ENCODE measurements at places on chromosomes 16 and 17.

- DNase-seq, result peak; percentile 36
These were observed 70.8 kb upstream of the TNRC6C start for GRCh38 chr17:77887464-77888241.

- DNase-seq, result no peak
These were observed 19.5 kb upstream of the CDC6 start for GRCh38 chr17:40268141-40268712.

- no peak for DNase-seq
These were observed 34.7 kb downstream of the ANKRD40 start for GRCh38 chr17:50672831-50673551.

DNA sequence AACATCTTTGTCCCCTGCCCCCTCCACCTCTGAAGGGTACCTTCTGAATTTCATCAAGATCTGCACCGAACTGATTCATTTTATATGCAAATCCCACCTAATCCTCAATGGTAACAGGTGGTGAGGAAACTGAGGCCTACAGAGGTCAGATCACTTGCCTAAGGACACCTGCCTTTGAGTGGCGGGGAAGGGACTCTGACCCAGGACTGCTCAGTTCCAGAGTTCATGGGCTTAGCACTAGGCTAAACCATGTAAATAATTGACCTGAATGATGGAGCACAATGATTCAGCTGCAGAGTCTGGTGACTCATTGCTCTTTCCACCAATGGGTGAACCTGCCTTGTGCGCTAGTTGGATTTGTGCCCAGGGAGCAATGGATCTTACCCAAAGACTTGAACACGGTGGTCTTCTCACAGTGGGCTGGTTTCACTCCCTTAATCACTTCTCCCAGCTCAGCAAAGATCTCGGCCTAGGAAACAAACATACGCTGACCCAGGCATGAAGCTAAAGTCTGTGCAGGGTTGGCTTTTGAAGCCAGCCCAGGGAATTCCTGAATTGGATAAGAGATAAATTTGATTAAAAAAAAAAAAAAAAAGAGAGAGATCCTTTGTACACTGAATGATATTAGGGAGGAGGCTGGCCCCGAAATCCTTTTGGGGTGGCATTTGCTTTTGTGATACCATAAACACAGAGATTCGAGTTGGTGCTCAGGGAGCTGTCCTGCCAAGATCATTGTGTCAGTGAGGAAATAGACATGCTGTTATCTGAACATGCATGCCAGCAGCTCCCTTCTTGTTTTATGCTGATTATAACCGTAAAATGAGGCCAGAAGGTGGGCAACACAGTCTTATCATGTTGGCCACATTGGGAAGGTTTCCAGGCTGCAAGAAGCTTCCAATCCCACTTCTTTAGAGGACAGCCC is 17.0 kb downstream of the CRYM start:
- DNase-seq, result no peak

DNA sequence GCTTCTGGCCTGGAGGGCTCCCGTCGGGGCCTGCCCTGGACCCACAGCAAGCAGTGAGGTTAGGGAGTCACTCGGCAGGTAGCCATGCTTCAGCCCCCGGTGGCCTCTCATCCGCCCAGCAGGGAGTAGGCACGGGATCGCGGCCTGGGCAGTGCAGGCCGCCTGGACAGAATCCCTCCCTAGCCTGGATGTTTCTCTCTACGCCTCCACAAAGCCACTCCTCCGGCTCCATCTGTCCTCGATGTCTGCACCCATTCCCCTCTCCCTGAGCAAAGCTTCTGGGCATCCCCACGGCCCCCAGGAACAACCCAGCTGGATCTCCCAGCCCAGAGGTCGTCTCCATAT is 145.2 kb downstream of the RBFOX3 start:
- no peak for DNase-seq

DNA sequence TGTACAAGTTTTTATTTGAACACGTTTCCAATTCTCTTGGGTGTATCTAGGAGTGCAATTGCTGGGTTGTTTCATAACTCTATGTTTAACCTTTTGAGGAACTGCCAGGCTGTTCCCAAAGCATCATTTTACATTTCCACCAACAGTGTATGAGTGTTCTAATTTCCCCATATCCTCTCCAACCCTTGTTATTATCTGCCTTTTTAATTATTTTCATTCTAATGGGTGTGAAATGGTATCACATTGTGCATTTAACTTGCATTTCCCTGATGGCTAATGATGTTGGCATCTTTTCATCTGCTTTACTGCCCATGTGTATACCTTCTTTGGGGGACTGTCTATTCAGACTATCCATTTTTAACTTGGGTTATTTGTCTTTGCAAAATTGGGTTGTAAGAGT is 104.2 kb downstream of the USP31 start:
- no peak for DNase-seq

- DNase-seq, result no peak
These were observed 2.8 kb downstream of the ZNF646 start for GRCh38 chr16:31077024-31077423.

- no peak for DNase-seq
These were observed 1.6 kb downstream of the MIEF2 start for GRCh38 chr17:18262111-18262510.

GRCh38 chr16:54816471-54816870 is 114.2 kb upstream of the IRX5 start:
- no peak for DNase-seq

DNA sequence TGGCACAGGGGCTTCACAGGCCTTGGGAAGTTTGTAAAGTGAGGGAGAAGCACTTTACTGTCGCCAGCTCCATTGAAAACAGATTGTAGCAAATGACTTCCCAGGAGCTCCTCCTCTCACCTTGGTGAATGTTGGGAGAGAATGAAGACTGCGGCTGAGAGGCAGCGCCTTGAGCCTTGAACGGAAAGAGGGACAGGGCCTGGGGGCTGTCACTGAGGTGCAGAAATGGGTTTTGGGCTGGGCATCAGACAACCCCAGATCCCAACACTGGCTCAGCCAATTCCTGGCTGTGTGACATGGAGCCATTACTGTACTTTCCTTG is 603 bp upstream of the MRTFB start:
- no peak for DNase-seq

- no peak for DNase-seq
These were observed 2333.3 kb downstream of the TP53TG3F start for GRCh38 chr16:35792516-35793285.

GRCh38 chr16:48117217-48118105 is 38.3 kb downstream of the ABCC12 start:
- peak; percentile 37 for DNase-seq

- DNase-seq, result peak; percentile 2
These were observed 286.6 kb upstream of the CCL2 start for GRCh38 chr17:33968350-33969044.

- DNase-seq, result no peak
These were observed 88.6 kb downstream of the RAB11FIP4 start for GRCh38 chr17:31480067-31480466.

DNA sequence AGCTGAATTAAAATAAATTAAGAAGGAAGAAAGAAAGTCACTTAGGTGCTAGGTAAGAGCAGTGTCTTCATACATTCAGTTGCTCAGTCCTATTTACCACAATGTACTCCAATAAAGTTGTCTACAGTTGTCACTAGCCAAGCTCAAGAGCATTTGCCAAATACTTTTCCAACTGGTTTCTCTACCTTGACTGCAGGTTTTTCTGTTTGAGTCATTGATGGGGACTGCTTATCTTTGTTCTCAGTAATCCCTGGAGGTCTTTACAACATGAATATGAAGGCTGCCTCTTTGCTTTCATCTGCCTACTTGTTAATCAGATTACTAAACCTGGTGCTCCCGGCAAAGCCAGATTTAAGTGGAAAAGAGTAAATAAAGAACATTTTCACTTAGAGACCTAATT is 64.6 kb upstream of the CLEC18B start:
- no peak for DNase-seq

DNA sequence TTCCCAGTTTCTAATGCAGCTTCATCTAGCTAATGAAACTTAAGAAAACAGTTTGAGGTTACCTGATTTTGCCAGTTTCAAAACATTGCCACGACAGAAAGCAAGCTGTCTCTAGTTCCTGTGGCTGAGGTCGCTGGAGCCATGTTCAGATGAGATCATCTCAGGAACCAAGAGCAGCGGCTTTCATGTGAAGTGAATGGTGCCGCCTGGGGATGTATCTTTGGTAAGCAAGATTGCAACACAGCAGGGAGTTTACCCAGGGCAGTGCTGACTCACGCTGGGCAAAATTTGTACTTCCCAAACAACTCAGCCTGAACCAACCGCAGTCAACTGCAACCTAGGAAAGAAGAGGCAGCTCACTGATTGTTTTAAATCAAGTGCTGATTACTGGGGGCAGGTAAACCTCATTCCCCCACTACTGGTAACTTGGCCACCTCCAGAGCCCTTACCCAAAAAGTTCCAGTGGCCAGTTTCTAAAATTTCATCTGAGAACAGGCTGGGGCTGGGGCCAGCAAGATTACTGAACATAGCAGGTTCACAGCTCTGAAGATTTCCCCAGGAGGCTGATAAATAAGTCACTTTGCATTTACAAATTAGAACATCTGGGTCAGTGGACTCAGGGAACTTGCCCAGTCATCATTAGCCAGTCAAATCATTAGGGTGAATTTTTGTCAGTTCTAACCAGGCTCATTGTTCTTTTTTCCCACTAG is at the start of gene RFFL:
TSS of gene RFFL (minus strand) at position 194 of the 710 bp plus-strand sequence. CDS start 37,154 bp downstream, outside the sequence.
- peak; percentile 59 for DNase-seq

DNA sequence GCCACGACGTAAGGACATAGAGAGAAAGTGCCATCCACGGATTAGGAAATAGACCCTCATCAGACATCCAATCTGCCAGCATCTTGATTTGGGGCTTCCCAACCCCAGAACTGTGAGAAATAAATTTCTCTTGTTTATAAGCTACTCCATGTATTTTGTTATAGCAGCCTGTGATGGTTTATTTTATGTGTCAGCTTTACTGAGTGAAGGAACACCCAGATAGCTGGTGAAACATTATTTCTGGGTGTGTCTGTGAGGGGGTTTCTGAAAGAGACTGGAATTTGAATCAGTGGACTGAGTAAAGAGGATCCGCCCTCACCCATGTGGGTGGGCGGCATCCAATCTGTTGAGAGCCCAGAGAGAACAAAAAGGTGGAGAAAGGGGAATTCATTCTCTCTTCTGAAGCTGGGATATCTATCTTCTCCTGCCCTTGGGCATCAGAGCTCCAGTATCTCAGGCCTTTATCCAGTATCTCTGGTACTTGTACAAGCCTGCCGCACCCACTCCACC is 131.5 kb upstream of the ANKFN1 start:
- DNase-seq, result no peak

- no peak for DNase-seq
These were observed 14.4 kb upstream of the CBX8 start for GRCh38 chr17:79811011-79811867.

DNA sequence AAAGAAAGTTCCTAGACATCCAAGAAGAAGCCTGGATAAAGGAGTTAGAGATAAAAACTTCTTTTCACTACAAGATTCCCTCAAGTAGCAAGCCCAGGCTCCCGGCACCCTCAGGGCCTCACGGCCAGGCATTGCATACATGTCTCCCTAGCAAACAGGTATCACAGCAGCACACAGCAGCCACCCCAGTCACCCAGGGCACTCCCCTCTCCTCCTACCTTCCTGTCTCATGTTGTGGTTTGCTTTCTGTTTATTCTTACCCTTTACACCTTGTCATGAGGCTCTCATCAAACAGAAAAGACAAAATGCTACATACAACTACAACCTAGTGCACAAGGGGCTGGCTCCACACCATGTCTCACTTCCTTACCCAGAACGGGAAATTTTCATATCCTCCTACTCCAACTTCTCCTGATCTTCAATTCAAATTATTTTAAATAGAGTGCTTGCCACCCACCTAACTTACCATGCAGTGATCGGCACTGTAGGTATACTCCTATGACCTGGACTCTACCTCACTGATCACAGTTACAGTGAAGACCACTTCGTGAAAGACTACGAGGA is 42.7 kb downstream of the XPO6 start:
- DNase-seq, result no peak

DNA sequence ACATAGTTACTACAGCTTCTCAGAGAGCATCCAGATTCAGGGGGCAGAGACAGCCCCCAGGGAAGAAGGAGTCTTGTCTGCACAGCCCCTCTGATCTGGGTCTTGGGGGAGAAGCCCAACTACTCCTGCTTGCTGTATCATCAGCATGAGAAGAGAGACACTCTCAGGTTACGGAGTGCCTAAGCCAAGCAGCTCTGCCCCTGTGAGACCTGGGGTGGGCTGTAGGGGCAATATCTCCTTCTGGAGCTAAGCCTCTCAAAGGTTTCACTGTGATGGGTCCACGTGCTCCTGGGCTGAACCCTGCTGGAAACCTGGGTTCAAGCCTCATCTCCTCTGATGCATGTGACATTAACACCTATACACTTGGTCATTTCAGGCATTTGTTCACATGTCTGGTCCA is 123.2 kb downstream of the CPPED1 start:
- no peak for DNase-seq

DNA sequence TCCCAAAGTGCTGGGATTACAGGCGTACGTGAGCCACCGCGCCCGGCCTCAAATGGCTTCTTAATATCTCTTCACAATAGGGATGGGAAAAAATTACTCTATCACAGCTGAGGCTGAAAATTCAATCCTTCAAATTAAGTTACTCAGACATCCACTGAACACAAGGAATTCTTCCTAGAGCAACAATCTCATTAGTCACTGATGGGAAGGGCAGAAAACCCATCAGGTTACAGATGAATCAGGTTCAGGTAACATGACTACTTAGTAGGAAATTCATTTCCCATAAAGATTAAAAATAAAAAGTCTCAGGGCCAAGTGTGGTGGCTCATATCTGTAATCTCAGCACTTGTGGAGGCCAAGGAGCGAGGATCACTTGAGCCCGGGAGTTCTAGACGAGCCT is 42.5 kb upstream of the ABR start:
- DNase-seq, result no peak

DNA sequence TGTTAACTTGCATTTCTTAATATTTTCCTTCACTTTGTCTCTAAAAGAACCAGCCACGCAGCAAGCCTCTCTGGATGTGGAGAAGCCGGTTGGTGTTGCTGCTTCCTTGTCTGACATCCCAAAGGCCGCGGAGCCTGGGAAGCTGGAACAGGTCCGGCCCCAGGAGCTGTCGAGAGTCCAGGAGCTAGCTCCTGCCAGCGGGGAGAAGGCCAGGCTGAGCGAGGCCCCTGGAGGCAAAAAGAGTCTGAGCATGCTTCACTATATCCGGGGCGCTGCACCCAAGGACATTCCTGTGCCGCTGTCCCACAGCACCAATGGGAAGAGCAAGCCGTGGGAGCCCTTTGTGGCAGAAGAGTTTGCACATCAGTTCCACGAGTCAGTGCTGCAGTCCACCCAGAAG is 22.8 kb downstream of the GINS2 start:
- no peak for DNase-seq

Measured in activated CD4-positive, alpha-beta T cell treated with anti-CD3 and anti-CD28 coated beads, Interleukin-2, amount 50 U/mL, for 24 hours (primary cell).